ENCODE measurements at places on chromosomes 12 and 14. TPM values are rescaled to one million over a fixed set of nuclear protein-coding genes. Genes with fewer than 3 reads are reported as not detected.
A peak's percentile ranks its signal among the peaks of the same experiment; 100 is the strongest.

Gene TDRD9
- total RNA-seq: not detected

- peak; percentile 8 for DNase-seq
Observed at GRCh38 chr14:56334458-56334857, 216.2 kb downstream of the PELI2 start.

GRCh38 chr12:20044846-20045245 is 323.5 kb upstream of the PDE3A start:
- DNase-seq: no peak

Gene IFNG-AS1
- not detected for total RNA-seq

Gene ZBTB1
- 22.3 TPM for total RNA-seq

Gene CCDC184
- 0.60 TPM for total RNA-seq

DNA sequence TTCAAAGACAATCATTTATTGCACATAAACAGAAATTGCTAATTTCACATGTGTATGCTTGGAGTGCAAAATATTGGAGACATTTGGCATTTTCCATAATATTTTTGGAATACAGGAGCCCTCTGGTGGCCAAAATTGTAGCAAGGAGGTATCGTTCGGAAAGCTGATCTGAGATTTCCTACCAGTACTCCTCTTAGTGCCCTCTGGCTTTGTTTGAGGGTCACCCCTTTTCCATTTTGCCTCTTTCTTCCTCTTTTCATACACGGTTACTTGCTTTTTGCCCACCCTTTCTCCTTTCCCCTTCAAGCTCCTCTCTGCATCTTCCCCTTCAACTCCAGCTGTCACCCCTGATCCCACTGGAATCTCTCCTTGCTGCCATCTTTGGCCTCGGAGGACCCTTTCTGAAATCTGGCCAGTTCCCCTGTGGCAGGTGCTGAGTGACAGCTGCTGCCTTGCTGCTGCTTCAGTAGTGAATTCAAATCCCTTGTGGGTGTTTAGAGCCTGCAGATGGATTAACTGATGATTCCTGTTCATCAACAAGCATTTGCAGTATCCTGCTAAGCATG is 164.6 kb upstream of the PARP11 start:
- peak; percentile 32 for DNase-seq

Gene FZD10
- total RNA-seq: not detected

Gene KSR2
- total RNA-seq: not detected

GRCh38 chr12:129200576-129200975 is 347.3 kb downstream of the GLT1D1 start:
- DNase-seq: no peak

- no peak for DNase-seq
Observed at GRCh38 chr12:6548556-6548955, 7.3 kb downstream of the IFFO1 start.

Gene SRRM4
- total RNA-seq: not detected

DNA sequence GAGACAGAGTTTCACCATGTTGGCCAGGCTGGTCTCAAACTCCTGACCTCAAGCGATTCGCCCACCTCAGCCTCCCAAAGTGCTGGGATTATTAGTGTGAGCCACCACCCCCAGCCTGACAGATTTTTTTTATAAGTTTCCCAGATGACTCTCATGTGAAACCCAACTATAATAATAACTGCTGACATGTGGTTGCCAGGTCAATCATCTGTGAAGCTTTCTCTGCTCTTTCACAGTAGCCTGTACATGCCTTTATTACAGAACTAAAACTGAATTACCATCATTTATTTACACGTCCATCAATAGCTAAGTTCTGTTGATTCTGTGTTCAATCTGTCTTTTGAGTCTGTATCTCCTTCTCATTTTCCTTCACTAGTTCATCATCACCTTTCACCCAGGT is 218.5 kb downstream of the RPS29 start:
- no peak for DNase-seq

- DNase-seq: no peak
Observed at GRCh38 chr12:2057041-2057794, 4.4 kb downstream of the CACNA1C start.

DNA sequence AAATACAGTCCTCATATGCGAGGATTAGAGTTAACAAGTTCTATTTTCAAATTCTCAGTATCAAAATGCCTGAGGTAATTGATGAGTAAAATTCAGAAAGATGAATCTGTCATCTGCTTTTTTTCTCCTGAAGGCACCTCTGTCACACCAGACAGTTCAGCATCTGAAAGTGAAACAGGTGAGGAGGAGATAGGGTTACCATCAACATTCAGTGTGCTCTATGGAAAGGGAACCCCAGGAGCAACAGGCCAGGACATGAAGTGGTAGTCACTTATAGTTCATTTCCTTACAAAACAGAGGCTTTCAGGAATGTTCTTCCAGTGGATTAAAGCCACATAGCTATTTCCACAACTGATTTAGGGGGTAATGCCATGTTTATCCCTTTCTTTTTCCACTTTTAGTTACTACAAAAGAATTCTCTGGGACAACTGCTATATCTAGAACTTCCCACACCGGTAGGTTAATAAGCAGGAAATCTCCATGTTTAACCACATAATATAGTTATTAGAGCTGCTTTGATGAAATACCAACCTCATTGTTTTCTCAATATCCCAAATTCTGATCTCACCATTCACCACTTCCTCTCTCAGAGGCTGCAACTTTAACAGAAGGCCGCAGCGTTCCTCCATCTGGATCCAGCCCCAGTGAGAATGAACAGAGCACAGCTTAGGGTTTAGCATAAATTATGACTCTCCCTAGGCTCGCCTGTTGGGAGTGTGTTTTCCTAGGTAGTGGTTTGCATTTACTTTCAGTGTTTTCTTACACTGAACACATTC is 177.0 kb upstream of the CNTN1 start:
- no peak for DNase-seq

DNA sequence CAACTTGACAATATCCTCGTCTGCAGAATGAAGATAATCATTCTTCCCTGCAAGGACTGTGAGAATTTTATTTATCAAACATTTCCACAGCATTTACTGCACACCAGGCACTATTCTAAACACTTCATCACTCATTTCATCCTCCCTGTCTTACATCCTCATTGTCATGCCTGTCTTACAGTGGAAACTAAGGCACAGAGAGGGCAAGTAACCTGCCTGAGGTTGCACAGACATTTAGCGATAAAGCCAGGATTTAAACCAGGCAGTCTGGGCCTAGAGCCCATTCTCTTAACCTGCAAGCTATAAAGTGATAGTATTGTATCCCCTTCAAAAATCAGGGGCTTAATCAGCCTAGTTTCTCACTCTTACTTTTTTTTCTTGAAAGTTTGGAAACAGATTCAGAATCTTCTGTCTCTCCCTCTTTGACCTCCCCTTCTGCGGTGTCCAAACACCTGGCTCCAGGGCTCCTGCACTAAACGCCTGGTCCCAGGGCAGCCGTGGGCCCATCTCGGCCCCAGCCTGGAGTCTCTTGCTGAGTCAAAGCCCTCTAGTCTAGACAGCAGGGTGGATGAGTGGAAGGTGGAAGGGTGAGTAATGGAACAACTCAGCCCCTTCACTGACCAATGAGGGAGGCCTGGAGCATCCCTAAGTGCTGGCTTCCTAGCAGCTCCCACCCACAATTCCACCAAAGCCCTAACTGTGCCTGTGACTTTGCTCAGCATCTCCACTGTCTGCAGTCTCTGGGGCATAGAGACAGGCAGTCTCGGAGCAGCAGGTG is 12.5 kb downstream of the ISM2 start:
- peak; percentile 78 for DNase-seq

- no peak for DNase-seq
Observed at GRCh38 chr14:54567639-54568561, 972 bp downstream of the SAMD4A start.

DNA sequence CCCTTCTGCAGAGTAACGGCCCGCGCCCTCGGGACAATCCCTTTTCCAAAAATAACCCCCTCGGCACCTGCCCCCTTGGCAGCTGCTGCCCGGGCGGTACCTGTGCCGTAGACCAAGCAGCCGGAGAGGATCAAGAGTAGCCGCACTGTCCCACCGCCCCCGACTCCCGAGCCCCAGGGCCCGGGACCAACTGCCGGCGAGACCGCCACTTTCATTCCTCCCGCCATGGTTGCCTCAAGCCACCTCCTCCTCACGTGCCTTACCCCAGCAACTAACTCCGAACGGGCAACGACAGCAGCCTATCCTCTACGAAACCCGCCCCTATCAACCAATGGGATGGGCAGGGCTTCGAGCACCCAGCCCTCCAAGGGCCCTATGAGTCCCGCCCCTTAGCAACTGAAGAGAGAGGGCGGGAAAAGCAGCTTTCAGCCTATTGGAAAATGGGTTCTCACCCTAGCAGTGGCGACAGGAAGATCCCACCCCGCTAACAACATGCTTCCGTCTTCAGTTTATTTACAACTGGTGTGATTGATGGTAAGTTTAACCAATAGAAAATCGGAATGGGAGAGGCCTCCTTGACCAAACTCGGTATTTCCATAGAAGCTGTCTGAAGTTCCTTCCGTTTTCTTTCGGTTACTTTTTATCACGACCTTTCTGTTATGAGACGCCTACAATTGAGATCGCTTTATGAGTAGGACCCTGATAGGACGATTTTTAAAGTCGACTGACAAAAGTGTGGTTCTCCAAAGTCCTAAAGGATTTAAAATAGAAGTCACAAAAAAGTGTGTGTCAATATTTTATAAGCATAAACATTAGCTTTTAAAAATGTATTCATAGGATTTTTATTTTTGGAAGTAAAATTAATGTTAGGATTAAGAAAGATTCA is at the start of gene NEMP1:
TSS of gene NEMP1 (minus strand) at position 273 of the 886 bp plus-strand sequence. CDS start at position 227, 46 bp downstream.
- DNase-seq: peak; percentile 100

DNA sequence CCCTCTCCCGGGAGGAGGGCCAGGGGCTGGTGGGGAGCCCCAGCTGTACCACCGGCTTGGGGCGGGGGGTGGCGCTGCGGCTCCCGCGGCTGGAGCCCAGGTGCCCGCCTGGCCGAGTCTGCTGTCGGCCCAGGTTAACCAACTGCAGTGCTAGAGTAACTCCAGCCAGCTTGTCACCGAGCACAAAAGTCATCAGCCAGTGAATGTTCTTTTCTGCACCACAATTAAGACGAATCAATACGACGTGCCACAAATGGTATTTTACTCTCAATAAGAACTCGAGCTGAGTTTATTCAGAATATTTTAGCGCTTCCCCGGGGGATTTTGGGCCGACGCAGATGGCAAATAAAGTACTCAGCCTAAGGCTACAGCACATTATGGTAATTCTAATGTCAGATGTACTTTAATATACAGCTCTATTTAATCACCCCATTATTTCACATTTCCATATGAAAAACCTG is 83.2 kb downstream of the BCL11B start:
- DNase-seq: no peak

DNA sequence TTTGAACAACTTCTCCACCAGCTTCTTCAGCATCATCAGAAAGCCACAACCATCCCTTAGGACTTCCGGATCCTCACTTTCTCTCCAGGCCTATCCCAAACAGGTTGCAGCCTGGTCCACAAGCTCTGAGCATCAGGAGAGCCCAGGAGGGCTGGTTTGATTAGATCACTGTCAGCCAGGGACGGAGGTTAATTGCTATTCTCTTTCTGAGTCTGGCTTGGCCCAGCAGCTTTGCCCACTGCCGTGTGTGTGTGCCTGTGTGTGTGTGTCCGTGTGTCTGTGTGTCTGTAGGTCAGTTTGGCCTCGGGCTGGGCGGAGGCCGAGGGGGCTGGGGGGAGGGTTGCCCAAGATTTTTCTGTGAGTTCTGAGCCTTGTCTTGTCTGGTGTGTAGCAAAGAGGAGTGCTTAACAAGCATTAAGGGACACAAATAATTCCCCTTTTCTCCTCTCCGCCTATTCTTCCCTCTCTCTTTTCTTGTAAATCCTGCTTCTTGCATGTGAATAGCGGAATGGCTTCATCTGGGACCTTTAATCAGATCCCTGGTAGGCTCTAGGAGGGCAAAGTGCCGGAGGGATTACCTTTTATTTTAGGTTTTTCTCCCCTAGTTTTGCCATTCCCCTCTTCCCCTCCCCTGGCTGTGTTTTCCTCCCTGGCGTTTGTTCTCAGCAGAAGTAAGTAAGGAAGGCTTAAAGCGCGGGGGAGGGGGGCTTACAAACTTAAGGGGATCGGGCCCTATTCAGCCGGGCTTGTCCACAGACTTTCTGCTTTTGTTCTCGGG is 138.2 kb upstream of the LHX5 start:
- DNase-seq: no peak

Gene ACVRL1
- total RNA-seq: 13.5 TPM

Gene ACSS3
- 0.96 TPM for total RNA-seq

DNA sequence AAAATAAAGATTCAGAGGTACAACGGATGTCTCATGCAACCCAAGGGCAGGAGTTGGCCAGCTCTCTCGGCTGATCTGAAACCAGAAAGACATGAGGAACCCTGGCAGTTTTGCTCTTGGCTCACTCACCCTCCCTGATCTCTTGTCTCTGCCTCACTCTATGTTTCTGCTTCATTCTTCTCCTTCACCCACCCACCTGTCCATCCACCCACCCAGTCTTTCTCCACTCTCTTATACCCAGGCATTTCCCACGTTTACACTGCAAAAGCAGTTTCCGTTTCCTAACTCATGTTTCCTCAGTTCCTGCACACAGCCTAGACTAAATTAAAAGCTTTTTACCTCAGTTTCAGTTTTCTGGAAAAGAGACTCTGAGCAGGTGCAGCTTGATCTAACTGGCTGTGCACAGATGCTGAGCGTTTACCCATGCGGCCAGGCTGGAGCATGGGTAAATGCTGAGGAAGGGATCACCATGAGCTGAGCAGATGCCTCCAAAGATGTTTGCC is 157.6 kb downstream of the PRKCH start:
- DNase-seq: no peak

- no peak for DNase-seq
Observed at GRCh38 chr12:109130297-109131153, 14.1 kb downstream of the ACACB start.

GRCh38 chr12:91651728-91652127 is 469.1 kb upstream of the DCN start:
- no peak for DNase-seq

GRCh38 chr14:28902930-28903329 is 136.3 kb downstream of the FOXG1 start:
- DNase-seq: no peak

- DNase-seq: peak; percentile 56
Observed at GRCh38 chr12:32198555-32198954, 91.9 kb downstream of the BICD1 start.

DNA sequence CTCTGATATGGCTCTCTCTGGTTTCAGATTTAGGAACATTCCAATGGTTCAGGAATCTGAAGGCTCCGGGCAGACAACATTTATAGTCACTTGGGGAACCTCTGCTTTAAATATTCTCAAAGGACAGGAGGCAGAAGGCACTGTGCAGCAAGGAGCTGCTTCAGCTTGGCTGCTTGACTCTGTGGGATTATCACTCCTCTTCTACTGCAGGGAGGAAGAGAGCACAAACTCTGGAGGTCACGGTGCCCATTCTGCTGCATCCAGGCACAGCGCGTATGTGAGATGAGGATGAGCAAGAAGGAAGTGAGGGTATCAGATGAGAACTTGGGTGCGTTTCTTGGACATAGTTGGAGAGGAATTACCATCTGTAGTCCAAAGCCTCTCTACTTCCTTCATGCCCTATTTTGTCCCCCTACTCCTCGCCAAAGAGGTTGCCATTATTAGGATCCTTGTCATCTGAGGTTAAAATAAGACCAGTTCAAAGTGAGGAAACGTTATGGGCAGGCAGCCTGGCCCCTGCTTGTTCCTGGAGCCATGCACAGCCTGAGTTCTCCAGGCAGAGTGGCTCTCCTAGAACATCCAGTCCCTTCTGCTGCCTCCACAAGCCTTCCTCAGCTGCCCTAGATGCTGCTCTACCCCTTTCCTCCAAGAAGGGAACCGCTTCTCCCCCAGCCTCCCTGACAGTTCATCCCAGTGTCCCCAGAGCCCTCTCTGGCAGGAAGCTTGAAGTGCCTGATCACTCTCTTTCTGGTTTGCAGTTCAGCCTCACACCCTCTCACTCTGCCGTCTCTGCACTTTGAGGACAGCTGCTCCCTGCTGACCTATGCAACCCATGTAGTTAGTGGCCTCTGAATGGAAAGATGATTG is 12.5 kb downstream of the FGF6 start:
- DNase-seq: no peak

GRCh38 chr14:88611878-88612277 is 49.0 kb downstream of the ZC3H14 start:
- DNase-seq: no peak
